ENCODE measurements at places on chromosomes 13 and 19.

DNA sequence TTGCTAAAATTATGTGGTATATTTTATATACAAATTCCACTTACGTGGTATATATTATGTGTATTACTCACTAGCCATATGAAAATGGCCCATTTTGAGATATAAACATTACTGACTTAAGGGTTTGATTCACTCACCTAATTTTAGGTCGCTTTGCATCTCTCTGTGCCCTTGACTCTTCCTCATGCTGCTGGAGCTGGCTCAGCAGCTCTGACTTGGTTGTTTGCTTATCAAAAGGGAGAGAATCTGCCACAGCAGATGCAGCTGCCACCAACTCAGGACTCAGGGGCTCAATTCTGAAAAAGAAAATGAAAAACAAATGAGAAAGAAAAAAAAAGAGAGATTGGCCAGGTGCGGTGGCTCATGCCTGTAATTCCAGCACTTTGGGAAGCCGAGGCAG lies 12.2 kb downstream of the MRPS31 start:
- no peak for DNase-seq

DNA sequence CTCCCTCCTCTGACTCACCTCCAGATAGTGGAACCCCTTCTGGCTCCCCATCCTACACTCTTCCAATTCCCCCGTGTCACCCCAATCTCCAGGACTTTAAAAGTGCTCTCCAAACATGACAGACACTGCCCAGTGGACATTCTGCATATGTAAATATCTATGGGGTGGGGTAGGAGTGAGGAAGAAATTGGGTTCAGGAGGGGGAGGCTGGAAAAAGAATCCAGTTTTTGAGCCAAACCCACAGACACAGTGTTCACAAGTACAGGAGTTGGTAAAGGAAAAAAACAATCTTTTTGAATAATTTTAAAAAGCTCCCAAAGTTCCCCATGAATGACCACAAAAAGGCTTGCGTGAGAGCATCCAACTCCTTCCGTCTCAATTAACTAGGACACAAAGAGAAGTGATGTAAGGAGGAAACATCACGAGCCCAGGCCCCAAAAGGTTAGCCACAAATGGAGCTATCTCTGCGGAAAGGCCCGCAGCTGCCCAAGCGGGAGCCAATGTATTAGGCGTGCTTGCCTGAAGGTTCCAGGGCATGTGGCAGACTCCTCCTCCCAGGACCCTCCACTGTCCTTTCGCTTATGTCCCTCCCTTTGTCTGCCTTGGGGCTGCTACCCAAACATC lies 18.0 kb downstream of the ZC3H4 start:
- no peak for DNase-seq

DNA sequence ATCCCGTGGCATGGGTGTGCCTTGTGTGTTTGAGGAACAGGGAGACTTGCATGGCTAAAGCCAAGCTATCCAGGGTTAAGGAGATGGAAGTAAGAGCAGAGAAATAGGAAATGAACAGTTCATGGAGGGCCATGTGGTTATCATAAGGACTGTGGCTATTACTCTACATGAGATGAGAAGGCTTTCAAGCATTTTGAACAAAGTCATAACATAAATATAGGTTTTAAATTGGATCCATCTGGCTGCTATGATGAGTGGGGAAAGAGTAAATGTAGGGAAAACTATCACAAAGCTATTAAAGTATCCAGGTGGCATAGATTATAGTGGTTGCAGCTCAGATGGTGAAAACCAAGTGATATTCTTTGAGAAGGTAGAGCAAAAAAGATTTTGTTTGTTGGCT lies 184.1 kb downstream of the PCDH17 start:
- DNase-seq, result no peak

GRCh38 chr19:10299545-10300458 lies 9.8 kb downstream of the ZGLP1 start:
- no peak for DNase-seq

- peak; percentile 48 for DNase-seq
These were observed 13.2 kb upstream of the CREB3L3 start for GRCh38 chr19:4140237-4140711.

- no peak for DNase-seq
These were observed 3.6 kb downstream of the TRIP10 start for GRCh38 chr19:6743066-6743465.

DNA sequence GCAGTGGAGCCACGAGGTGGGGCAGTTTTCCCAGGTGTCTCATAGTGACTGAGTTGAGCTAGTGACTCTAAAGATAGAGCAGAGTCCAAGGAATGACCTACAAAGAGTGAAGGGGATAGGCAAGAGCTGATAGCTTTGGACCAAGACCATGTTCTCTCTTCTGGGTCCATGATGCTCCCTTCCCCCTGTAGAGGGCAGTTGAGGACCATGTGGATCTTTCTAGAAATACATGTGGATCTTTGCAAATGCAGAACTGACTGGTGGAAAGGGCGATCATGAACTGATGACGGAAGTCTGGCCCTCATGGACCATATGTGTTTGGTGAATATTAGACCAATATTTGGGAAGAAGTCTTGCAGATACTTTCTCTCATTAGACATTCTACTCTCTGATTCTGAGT lies 6.9 kb downstream of the PSG1 start:
- DNase-seq, result peak; percentile 25

GRCh38 chr19:47595944-47596343 lies 13.0 kb upstream of the BICRA start:
- DNase-seq, result no peak

- peak; percentile 84 for DNase-seq
These were observed 10.7 kb downstream of the ELF1 start for GRCh38 chr13:41008349-41008980.

GRCh38 chr13:84366506-84366905 lies 484.2 kb upstream of the SLITRK1 start:
- peak; percentile 33 for DNase-seq

DNA sequence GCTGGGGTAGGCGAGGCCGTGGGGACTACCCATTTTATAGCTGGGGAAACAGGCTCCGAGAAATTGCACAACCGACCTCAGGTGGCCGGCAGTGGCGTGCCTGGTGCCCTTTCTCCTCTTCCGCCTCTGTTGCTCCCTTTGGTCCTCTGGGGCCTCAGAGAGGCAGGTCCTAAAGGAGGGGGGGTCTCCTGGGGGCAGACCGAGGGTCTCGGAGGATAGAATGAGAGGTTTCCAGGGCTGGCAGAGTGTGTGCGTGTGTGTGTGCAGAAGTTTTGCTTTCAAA lies 11.3 kb downstream of the STX10 start:
- DNase-seq, result no peak

Measured in foreskin fibroblast (primary cell).